ENCODE measurements at places on chromosomes 6 and 20. TPM values are rescaled to one million over a fixed set of nuclear protein-coding genes. Genes with fewer than 3 reads are reported as not detected.

SIRPG gene
- 1.1 TPM for total RNA-seq

PPP1R3D gene
- total RNA-seq, result 10.8 TPM

SLC16A10 gene
- total RNA-seq, result 1.4 TPM

SCUBE3 gene
- 0.14 TPM for total RNA-seq

OOEP gene
- not detected for total RNA-seq

SLC22A7 gene
- total RNA-seq, result 0.32 TPM

RCAN2 gene
- 5.1 TPM for total RNA-seq
